Suprapubic skin (tissue), 4 donors: ENCODE measurements at places on chromosomes 2 and 18. TPM values are rescaled to one million over a fixed set of nuclear protein-coding genes. Genes with fewer than 3 reads are reported as not detected.

Gene TAF4B
- total RNA-seq = 28.4 TPM

Gene KCNF1
- total RNA-seq = not detected

Gene MC2R
- total RNA-seq = not detected

Gene NGEF
- 18.0 TPM for total RNA-seq

Gene LINC00305
- not detected for total RNA-seq

Gene APCDD1
- total RNA-seq = 158 TPM

Gene LHCGR
- total RNA-seq = not detected

Gene PLEKHM3
- 14.9 TPM for total RNA-seq

Gene TCF23
- total RNA-seq = not detected

Gene DCDC2C
- total RNA-seq = not detected

Gene CTAGE1
- not detected for total RNA-seq
